ENCODE measurements at places on chromosomes 6 and 20.

DNA sequence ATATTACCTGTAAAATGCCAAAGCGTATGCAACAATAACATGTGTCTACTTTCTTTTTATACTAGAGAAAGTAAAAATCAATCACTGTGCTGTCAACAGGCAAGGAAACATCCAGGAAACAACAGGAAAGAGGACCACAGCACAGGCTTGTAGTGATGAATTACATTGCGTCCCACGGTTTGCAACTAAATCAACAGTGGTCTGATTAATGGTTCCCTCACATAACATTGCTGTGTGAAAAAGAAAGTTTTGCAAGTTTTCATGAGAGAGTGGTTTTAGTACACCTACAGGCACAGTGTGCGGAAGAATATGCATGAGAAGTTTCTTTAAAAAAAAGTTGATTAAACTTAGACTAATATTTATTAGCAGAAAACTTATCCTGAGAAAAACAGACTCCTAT is 329.5 kb upstream of the HSF2 start:
- DNase-seq = no peak

DNA sequence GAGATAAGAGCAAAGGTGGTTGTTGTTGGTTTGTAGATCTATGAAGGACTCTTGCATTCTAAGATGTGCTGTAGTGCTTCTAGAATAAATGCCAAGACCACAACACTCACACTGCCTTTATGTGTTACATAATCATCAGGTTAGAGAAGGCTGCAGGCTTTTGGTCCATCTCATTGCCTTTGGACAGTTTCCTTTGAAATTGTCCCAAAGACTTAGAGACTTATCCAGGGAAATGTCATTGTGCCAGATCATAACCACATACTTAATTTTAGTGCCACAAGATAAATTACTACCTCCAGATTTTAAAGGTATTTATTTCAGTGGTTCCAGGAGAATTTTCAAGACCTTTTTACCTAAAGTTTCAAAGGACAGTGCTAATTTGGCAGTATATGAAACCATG is 666.6 kb upstream of the CITED2 start:
- DNase-seq = no peak

DNA sequence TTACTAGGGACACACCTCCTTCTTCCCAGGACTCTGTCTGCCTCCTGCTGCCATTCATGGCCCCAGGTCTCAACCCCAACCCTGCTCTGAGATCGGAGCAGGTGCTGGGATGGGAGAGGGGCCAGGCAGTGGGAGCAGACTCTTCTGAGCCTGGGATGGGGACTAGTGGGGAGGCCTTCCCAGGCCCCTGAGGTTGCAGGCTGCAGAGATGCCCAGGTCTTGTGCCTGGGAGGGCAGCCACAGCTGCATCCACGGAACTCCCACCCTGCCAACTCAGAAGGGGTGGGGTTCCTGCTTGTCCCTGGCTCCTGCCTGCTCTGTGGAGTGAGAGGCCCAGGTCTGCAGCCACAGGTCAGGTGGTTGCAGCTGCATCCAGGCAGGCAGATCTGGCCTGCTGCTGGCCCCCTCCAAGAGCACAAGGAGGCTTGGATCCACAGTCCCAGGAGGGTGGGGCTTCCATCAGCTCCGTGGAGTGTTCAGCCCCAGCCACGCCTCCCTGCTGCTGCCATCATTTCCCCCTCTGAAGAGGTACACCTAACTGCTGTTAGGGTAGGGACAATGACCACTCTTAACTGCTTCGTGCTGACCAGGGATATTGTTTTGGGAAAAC is 2.9 kb upstream of the SLC22A1 start:
- DNase-seq = no peak

GRCh38 chr20:45346291-45346718 is 1.9 kb downstream of the SDC4 start:
- DNase-seq = no peak

DNA sequence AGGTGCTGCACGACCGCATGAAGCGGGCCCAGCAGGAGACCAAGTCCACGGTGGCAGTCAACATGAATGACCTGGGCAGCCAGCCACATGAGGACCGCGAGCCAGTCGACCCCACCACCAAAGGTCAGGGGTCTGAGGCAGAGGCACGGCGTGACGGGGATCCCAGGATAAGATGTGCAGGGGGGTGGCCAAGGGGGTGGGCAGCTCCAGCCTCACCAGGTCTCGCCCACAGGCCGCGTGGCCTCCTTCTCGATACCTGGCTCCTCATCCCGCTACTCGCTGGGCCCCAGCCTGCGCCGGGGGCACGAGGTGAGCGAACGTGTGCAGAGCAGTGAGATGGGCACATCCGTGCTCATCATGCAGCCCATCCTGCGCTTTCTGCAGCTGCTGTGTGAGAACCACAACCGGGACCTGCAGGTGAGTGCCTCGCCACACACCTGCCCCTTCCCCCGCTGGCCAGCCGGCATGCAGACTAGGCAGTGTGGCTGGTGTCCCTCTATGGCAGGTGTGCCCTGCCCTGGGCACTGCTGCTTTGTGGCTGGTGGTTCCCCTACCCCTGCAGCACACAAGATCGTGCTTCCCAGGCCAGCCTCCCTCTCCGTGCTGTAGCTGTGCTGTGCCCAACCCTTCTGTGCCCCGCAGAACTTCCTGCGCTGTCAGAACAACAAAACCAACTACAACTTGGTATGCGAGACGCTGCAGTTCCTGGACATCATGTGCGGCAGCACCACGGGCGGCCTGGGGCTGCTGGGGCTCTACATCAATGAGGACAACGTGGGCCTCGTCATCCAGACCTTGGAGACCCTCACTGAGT is 25.9 kb downstream of the UQCC2 start:
- no peak for DNase-seq

DNA sequence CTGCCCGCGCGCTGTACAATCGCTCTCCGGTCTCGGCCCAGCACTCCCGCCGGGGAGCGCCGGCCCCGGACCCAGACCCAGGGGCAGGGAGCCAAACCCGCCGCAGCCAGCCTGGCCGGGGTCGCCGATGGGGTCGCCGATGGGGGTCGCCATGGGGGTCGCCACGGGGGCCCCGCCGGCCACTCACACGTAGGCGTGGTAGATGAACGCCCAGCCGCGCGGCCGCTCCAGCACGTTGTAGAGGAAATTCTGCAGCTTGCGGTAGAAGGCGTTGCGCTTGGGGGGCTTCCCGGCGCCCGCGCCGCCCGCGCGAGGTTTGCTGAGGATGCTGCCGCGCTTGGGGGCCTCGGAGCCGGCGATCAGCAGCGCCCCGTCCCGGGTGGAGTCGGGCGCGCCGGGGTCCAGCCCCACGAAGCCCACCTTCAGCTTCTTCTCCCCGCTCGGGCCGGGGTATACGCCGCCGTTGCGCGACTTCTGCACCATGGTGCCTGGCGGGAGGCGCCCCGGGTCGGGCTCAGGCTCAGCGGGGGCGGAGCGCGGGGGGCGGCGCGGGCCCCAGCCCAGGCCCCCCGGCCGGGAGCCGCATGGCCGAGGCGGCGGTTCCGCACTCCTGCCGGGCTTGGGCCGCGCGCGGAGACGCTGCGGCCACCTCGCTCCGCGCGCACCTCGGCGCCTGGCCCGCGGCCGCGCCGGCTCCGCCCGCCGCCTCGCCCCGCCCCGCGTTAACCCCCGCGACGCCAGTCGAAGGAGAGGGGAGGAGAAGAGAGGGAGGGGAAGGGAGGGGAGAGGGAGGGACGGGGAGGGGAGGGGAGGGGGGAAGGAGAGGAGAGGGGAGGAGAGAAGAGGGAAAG is at the start of gene KCNQ2:
Gene KCNQ2, minus strand, starts transcription at position 675 of the 851 bp plus-strand sequence. Its CDS starts 192 bp downstream, at position 483.
- DNase-seq = peak; percentile 43

- DNase-seq = no peak
These were observed 53.0 kb downstream of the TNFAIP3 start for GRCh38 chr6:137919837-137920730.

GRCh38 chr6:164947164-164947563 is 362.2 kb downstream of the C6orf118 start:
- DNase-seq = no peak

DNA sequence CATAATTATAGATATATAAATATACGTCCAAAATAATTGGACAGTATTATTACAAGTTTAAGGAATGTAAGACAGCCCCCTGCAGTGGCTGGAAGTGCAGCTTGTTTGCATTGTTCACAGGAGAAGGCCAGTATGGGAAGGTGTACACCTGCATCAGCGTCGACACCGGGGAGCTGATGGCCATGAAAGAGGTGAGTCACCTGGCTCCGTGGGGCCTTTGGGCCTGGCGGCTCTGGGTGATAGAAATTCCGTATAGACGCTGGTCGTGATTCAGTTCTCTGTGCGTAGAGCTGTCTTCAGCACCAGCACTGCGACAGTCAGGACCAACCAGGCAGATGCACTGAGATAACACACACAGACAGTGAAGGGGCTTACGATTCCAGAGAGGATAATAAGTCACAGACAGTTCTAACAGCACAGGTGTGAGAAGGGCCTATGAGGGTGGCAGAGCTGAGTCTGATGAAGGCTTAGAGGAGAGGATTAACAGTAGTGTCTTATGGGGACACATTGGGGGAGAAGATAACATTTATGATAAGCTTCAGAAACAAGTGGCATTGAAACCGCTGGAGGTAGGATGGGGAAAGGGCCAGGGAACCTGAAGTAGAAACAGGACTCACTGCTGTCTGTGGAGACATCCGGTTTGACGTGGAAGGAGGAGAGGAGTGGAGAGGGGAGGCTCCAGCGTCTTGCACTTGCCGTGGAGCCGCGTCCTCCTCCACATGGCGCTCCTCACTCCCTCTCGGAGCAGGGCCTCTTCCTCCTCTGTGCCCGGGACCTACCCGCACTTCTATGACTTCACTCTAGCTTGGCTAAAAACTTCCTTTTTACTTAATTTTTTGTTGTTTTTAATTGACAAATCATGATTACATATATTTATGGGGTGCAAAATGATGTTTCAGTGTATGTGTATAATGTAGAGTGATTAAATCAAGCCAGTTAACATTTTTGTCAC is 116.5 kb downstream of the MAP3K4 start:
- no peak for DNase-seq

GRCh38 chr6:99520855-99521632 is 5.8 kb upstream of the USP45 start:
- DNase-seq = peak; percentile 69

GRCh38 chr6:150702675-150703074 is 103.0 kb downstream of the PLEKHG1 start:
- no peak for DNase-seq

- DNase-seq = no peak
These were observed 15.6 kb upstream of the ISM1 start for GRCh38 chr20:13205425-13205824.

- no peak for DNase-seq
These were observed 48.3 kb downstream of the ZDHHC14 start for GRCh38 chr6:157429248-157429647.

DNA sequence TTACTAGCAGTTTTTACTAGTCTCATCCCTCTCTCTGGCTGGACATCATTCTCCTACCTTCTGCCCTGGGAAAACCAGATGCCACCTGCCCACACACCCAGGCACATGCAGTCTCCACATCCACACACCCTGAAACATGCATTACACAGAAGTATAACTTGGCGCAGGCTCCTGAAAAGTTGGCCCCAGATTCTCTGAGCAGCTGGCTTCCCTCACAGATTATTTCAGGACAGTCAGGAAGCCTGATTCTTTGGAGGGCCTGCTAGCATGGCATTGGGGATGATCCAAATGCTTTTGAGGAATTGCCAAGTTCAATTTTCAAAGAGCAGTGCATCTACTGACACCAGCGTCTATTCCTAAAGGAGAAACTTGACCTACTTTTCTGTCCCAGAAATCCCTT is 27.8 kb upstream of the KIF16B start:
- no peak for DNase-seq

DNA sequence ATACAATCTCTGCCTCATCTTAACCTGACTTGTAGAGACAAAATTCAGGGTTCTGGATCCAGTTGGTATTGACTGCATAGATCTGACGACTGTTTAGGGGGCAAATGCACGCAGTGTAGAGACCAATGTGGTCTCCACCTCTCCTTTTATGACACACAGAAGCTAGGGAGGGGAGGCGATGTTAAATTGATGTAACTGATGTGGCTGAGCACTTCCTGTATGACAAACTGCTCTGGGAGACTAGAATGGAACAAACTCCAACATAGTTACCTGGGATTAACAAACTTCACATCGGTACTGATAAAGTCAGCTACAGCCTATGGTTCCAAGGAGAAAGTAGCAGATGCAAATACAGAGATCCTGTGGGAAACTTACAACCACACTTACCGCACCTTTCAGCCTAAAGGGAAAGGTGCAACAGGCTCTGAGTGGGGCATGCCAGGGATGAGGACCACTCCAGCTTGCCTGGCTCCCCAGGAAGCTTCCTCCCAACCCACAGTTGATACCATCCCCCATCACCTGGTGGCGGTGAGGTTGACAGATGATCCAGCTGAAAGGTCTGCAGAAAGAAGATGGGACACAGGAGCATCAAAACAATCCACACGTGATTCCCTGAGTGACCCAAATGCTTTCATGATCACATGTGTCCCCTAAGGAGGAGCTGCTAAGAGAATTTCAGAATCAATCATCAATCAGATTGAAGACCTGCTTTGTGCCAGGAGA is 60.6 kb upstream of the MRPS10 start:
- DNase-seq = no peak

DNA sequence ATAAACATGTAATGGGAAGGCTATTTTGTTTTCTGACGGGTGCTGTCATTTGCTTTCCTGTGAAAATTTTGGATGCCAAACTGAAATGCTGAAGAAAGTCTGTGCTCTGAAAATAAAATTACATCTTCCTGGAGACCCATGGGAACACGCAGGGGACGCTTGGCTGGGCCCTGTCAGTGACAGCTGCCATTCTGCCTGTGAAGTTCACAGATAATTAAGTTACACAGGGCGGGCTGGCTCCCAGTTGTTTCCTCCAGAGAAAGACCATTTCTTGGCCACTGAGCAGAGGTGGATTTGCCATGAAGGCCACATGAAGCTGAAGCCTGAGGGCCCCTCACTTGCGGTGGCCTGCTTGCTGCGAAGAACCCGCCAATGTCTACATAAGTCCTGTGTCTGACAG is 93.5 kb downstream of the TMEM170B start:
- no peak for DNase-seq

- DNase-seq = no peak
These were observed 19.3 kb downstream of the HIVEP2 start for GRCh38 chr6:142925575-142926110.

GRCh38 chr6:10184371-10185227 is 230.3 kb downstream of the TFAP2A start:
- DNase-seq = no peak

- no peak for DNase-seq
These were observed 26.0 kb upstream of the PI16 start for GRCh38 chr6:36928547-36928918.

- DNase-seq = no peak
These were observed 19.6 kb downstream of the MARCKS start for GRCh38 chr6:113876695-113877094.

- no peak for DNase-seq
These were observed 1099.6 kb upstream of the GJE1 start for GRCh38 chr6:141033101-141033500.

- no peak for DNase-seq
These were observed 27.6 kb upstream of the LY86 start for GRCh38 chr6:6560909-6561308.
